ENCODE measurements at places on chromosomes 2 and 18.

GRCh38 chr2:72080286-72081145 is 67.1 kb downstream of the CYP26B1 start:
- DNase-seq, result no peak

DNA sequence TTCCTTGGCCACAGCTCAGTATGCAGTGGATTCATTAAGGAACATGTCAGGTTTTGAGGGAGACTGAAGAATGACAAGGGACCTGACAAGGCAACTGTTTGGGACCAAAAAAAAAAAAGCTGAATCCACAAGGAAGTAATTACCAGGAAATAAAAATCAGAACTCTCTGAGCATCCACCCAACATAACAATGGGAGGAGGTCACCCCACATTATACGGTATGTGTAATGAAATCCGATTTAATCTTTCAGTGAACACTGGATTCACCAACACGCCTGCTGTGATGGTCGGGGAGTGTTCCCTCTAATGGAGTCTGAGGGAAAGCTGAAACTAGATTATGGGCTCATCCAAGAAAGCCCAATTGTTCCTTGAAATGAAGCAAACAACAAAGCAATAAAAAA is 329.3 kb downstream of the ETAA1 start:
- DNase-seq, result no peak

DNA sequence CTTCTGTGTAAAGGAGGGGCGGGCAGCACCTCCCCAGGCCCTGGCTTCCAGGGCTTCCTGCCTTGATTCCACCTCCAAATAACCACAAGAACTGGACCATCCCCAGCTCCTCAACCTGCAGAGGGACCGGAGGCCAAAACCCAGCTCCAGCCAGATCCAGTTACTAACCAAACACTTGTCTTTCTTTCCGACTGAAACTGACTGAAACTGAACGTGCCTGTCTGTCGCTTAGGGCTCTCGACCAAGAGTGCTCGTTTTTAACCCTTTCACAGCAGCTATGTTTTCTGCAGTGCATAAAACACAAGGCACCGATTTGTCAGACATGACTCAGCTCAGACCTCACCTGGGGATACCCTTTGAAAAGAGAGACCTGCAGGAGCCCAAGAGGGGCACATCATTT is 249.9 kb upstream of the SIX2 start:
- no peak for DNase-seq

- no peak for DNase-seq
Observed at GRCh38 chr2:10517351-10518043, 69.4 kb upstream of the ODC1 start.

DNA sequence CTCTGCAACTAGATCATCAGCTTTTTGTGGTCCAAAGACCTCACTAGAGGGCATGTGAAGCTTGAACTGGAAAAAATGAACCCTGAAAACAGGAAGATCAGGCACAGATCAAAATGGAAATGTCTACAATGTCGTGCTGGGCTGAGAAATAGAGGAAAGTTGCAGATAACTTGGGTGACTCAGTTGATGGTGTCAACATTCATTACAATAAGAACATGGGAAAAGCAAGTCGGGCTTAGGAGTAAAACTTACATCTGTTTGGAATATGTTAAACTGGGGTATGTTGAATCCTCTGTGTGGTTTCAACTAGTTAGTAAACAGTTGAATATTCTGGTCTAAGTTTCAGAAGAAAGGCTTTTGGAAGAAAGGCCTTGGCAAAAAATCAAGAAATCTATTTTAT is 940.4 kb downstream of the ERBB4 start:
- DNase-seq, result no peak

DNA sequence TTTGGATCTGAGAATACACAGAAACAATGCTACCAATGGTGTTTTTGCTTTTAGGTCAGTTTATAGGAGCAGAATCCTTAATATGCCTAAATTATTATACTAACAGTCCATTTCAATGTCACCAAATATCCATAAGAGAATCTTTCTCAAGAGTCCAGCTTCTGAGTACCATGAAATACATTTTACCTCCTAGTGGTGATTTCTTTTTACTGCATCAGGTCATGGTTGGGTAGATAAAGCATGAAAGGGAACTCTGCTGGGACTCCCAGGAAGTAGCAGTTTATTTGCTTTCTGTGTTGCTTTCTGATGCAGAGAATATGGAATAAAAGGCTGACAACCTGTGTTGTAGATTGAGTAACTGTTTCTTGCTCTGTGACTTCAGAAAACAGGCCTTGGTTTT is 115.6 kb downstream of the PPP1R1C start:
- DNase-seq, result no peak

DNA sequence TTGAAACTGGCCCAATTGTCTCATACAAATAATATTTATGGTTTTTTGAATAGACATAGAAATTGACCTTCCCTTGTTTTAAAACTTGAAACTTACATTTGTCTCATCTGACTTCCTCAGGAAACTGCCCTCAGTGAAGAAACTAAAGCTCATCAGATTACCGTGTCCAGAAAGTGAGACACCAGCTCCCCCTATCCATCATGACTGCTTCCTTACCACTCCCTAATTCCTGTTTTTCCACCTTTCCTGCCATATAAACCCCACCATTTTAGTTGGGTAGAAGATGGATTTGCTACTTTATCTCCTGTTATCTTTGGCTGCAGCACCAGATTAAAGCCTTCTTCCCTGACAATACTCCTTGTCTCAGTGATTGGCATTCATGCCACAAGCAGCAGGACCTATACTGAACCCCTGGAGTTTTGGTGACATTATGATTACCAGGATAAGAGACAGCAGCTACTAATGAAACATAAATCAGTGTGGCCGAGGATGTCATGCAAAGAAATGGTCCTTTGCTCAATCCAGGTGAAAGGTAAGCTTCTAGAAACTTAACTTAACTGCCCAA is 1627.6 kb upstream of the ZEB2 start:
- DNase-seq, result no peak

GRCh38 chr2:28391564-28392296 is 928 bp upstream of the FOSL2 start:
- DNase-seq, result no peak

DNA sequence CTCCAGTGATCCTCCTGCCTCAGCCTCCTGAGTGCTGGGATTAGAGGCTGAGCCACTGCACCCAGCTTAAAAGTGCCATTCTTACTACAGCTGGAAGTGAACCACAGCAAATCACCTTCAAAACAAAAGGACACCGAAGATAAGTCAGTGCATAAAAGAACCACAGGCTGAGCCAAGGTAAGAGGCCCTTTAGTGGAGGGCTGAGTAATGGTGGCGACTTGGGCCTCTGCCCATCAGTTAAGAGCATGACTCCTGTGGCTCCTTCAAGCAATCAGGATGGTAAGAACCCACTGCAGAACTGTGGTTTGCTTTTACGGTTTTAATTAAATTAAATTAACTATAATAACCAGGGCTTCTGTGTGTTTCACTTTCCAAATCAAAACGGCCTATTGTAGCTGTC is 75.1 kb downstream of the CTAGE1 start:
- no peak for DNase-seq

- DNase-seq, result no peak
Observed at GRCh38 chr2:216897561-216898203, 37.8 kb upstream of the TNP1 start.

- no peak for DNase-seq
Observed at GRCh38 chr18:72107647-72108383, 436.3 kb downstream of the CBLN2 start.

- DNase-seq, result no peak
Observed at GRCh38 chr2:178306352-178307073, 112.2 kb downstream of the OSBPL6 start.

- DNase-seq, result no peak
Observed at GRCh38 chr2:67790622-67791021, 272.2 kb downstream of the C1D start.

- no peak for DNase-seq
Observed at GRCh38 chr2:179790235-179791217, 70.9 kb downstream of the ZNF385B start.

GRCh38 chr2:86297382-86298147 is 39.9 kb downstream of the REEP1 start:
- no peak for DNase-seq

- no peak for DNase-seq
Observed at GRCh38 chr2:69917852-69918251, 2.9 kb downstream of the MXD1 start.

- no peak for DNase-seq
Observed at GRCh38 chr2:160914217-160914616, 246.0 kb upstream of the TANK start.

GRCh38 chr2:216922175-216922780 is 62.4 kb upstream of the TNP1 start:
- no peak for DNase-seq

DNA sequence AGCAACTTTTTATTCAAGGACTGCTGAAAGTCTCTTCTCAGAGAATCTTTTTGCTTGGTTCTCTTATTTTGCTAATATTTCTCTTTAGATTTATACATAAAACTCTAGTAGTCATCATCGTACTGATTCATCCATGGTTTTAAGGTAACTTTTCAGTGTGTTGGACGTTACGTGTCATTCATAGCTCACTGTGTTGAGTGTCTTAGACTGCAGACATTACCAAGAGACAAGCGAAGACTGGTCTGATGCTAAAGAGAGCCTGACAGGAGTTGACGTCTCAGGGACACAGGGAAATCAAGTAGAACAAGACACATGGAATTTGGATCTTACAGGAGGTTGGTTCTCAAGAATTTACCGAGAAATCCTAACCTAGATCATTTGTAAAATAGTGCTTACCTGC is 25.5 kb downstream of the RBM44 start:
- DNase-seq, result no peak

GRCh38 chr2:182416191-182416590 is 10.6 kb downstream of the PDE1A start:
- DNase-seq, result no peak
